Fibroblast of the aortic adventitia (primary cell): ENCODE measurements at places on chromosomes 13 and 19. TPM values are rescaled to one million over a fixed set of nuclear protein-coding genes. Genes with fewer than 3 reads are reported as not detected.

The CGB2 gene
- not detected in 2 replicates for total RNA-seq

The DIS3 gene
- 39.0 and 75.0 TPM in 2 replicates for total RNA-seq

The PLK5 gene
- not detected in 2 replicates for total RNA-seq

The C19orf38 gene
- total RNA-seq: 0.41 and 0.81 TPM in 2 replicates

The CAPNS1 gene
- 55.1 and 398 TPM in 2 replicates for total RNA-seq

The CYP4F2 gene
- not detected in 2 replicates for total RNA-seq

The CLEC17A gene
- total RNA-seq: 0.09 TPM in 1 of 2 replicates, not detected in the other

The SULT2A1 gene
- not detected in 2 replicates for total RNA-seq

The STX10 gene
- 62.7 and 122 TPM in 2 replicates for total RNA-seq
